Activated naive CD8-positive, alpha-beta T cell treated with anti-CD3 and anti-CD28 coated beads for 36 hours (primary cell): ENCODE measurements at places on chromosomes 13 and 19. TPM values are rescaled to one million over a fixed set of nuclear protein-coding genes. Genes with fewer than 3 reads are reported as not detected.
A peak's percentile ranks its signal among the peaks of the same experiment; 100 is the strongest.

The KASH5 gene
- 1.1 TPM for total RNA-seq

DNA sequence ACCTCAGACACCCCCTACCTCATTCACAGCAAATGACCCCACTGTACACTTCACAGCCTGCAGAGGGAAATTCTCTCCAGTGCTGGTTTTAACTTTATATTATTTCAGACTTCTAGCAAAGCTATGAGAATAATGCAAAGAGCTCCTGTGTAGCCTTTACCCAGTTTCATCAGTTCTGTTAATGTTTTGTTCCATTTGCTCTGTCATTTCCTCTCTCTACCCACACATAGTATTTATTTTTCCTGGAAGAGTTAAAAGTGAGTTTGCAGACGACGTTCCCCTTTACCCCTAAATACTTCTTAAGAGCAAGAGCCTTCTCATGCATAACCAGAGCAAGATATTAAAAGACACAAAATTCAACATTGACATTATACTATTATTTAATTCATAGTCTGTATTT is 49.9 kb upstream of the ADGRE1 start:
- peak overlapping the region; percentile 66 for H3K4me3 ChIP-seq
- peaks cover 47% of the 10 kb centered on the region for H3K36me3 ChIP-seq
- peak overlapping the region; percentile 94 for H3K27ac ChIP-seq
- peaks cover 22% of the 10 kb centered on the region for H3K4me1 ChIP-seq
- no peaks in the 10 kb centered on the region for H3K27me3 ChIP-seq

DNA sequence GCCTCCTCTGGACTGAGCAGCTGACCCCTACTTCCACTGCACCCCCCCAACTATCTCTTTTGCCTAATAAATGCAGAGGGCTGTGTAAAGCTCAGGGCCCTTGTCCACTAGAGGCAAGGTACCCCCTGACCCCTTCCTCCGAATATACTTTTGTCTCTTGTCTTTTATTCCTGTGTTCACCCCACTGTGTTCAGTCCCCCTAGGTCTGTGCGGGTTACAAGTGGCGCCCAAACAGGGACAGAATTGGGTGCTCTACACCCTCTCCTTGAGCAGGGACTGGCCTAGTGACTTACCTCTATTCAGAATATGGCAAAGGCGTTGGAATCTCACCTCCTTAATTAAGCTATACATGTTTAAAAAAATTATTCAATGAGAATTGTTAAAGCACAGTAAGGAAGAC is 15.0 kb downstream of the ZNF350 start:
- no peaks in the 10 kb centered on the region for H3K4me1 ChIP-seq
- peak; percentile 12 for DNase-seq
- H3K4me3 ChIP-seq: no peak overlapping the region
- no peaks in the 10 kb centered on the region for H3K27me3 ChIP-seq
- no peak overlapping the region for H3K27ac ChIP-seq

DNA sequence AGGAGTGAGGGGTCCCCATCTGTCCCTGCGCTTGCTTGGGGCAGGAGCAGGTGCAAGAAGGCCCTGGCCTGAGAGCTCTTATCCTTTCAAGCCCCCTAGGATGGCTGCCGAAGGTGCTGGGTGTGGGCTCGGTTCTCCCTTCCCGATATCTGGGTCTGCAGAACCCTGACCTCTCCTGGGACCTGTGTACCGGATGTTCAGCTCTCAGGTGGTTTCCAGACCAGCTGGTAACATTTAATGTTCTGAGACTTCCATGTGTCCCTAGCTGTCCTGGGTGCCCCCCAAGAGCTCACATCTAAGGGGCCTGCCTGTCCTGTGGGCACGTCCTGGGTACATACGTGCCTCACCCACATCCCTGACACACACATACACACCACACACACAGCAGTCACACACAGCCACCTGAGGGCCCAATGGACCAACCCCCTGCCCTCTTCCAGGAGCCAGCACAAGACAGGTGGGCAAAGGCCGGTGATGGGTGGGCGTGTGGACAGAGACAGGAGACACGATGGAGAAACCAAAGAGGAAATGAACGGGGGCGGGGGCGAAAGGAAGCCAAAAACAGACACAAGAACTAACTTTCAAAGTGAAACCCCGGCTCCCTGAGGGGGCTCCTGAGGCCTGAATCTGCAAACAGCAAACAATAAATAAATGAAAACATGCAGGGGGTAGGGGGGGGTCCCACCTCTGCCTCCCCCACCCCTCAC is 124.3 kb downstream of the PTPRS start:
- H3K4me3 ChIP-seq: no peak overlapping the region
- H3K36me3 ChIP-seq: peaks cover 2% of the 10 kb centered on the region

The ACER1 gene
- total RNA-seq: not detected

DNA sequence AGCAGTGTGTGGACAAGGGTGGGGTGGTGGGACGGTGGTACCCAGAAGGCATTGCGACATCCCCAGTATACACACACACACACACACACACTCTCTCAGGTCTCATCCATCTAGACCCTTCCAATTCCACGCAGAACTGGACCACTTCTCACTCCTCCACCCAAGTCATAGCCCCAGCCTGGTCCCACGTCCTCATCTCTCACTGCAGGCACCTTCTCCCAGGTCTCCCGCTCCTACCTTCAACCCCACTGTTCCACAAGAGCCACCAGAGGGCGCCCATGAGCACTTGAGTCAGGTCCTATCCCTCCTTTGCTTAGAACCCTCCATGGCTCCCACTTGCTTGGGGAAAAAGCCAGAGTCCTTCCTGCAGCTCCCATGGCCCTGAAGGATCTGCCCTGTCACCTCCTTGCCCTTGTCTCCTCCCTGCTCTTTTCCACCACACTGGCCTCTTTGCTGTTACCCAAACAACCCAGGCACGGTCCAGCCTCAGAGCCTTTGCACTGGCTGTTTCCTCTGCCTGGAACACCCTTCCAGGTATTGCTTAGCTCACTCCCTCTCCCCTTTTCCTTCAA is 62.6 kb downstream of the IER2 start:
- no peaks in the 10 kb centered on the region for H3K36me3 ChIP-seq
- no peak overlapping the region for H3K4me3 ChIP-seq
- H3K27ac ChIP-seq: no peak overlapping the region
- peaks cover 24% of the 10 kb centered on the region for H3K4me1 ChIP-seq

DNA sequence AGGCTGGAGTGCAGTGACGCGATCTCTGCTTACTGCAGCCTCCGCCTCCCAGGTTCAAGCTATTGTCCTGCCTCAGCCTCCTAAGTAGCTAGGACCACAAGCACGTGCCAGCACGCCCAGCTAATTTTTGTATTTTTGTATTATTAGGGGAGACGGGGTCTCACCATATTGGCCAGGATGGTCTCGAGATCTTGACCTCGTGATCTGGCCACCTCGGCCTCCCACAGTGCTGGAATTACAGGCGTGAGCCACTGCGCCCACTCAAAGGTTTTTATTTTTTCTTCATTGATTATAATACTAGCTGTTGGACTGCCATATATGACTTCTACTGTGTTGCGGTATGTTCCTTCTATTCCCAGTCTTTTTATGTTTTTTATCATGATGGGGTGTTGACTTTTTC is 569.7 kb upstream of the SLITRK6 start:
- DNase-seq: no peak
- no peak overlapping the region for H3K4me3 ChIP-seq
- no peaks in the 10 kb centered on the region for H3K36me3 ChIP-seq
- H3K27ac ChIP-seq: no peak overlapping the region
- H3K4me1 ChIP-seq: no peaks in the 10 kb centered on the region
- H3K27me3 ChIP-seq: no peaks in the 10 kb centered on the region

- H3K36me3 ChIP-seq: peaks cover 2% of the 10 kb centered on the region
- peaks cover 23% of the 10 kb centered on the region for H3K27me3 ChIP-seq
- no peak overlapping the region for H3K4me3 ChIP-seq
- no peak for DNase-seq
Observed at GRCh38 chr13:29411481-29411880, 184.0 kb downstream of the SLC7A1 start.

DNA sequence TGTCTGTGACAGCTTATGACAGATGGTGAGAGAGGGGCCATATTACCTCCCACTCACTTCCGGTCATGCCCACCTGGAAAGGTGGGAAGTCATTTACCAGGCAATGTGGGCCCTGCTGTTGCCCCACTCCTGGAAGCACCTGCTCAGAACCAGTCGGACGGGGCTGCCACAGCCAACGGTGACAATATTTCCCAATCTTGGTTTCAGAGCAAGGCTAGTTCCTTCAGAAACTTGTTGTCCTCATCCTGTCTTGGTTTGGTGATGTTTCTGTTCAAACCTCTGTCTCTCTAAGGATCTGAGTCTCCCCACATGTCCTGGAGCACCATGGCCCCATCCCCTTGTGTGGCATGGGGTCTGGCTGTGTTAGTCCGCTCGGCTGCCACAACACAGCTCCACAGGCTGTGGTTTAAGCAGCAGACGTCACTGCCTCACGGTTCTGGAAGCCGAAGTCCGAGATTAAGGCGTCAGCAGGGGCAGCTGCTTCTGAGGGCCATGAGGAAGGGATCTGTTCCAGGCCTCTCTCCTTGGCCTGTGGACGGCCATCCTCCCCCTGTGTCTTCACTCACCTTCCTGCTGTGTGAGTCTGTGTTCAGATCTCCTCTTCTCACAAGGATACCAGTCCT is 31.5 kb upstream of the SLC15A1 start:
- H3K4me3 ChIP-seq: no peak overlapping the region
- DNase-seq: no peak
- no peak overlapping the region for H3K27ac ChIP-seq
- peaks cover 19% of the 10 kb centered on the region for H3K27me3 ChIP-seq
- peaks cover 2% of the 10 kb centered on the region for H3K36me3 ChIP-seq

The ADAT3 gene
- 5.9 TPM for total RNA-seq

DNA sequence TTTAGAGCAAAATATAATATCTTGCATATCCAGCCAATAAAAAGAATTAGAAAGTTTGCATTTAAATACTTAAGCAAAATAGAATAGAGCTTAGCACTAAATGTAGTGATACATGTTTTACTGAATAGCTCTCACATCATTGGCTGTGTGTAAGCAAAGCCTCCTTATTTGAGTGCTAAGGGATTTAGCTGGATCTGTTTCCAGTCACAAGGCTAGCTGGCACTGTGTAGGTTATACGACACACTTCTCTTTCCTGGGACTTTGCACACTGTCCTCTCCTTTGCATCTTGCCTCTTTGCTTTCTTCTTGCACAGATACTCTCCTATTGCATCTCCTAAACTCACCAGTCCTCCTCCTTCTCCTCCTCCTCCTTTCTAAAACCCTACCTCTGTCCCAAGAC is 423.8 kb downstream of the KLF5 start:
- H3K4me3 ChIP-seq: no peak overlapping the region
- H3K27ac ChIP-seq: no peak overlapping the region
- H3K4me1 ChIP-seq: no peaks in the 10 kb centered on the region
- no peaks in the 10 kb centered on the region for H3K36me3 ChIP-seq
- H3K27me3 ChIP-seq: no peaks in the 10 kb centered on the region

- H3K4me3 ChIP-seq: peak overlapping the region; percentile 84
- no peaks in the 10 kb centered on the region for H3K27me3 ChIP-seq
- peak overlapping the region; percentile 93 for H3K27ac ChIP-seq
- DNase-seq: peak; percentile 67
- H3K4me1 ChIP-seq: peaks cover 51% of the 10 kb centered on the region
Observed at GRCh38 chr19:32691952-32692726, 518 bp downstream of the NUDT19 start.

- H3K27ac ChIP-seq: peak overlapping the region; percentile 81
- peaks cover 68% of the 10 kb centered on the region for H3K4me1 ChIP-seq
- no peaks in the 10 kb centered on the region for H3K27me3 ChIP-seq
- H3K4me3 ChIP-seq: peak overlapping the region; percentile 27
- DNase-seq: no peak
Observed at GRCh38 chr13:114119196-114119595, 13.2 kb downstream of the RASA3 start.

The CD320 gene
- total RNA-seq: 71.5 TPM

- no peak for DNase-seq
- H3K36me3 ChIP-seq: no peaks in the 10 kb centered on the region
- H3K27ac ChIP-seq: no peak overlapping the region
- peaks cover 3% of the 10 kb centered on the region for H3K27me3 ChIP-seq
- H3K4me1 ChIP-seq: no peaks in the 10 kb centered on the region
- H3K4me3 ChIP-seq: no peak overlapping the region
Observed at GRCh38 chr13:106466691-106467426, 68.6 kb downstream of the EFNB2 start.

- no peaks in the 10 kb centered on the region for H3K4me1 ChIP-seq
- H3K27ac ChIP-seq: no peak overlapping the region
- no peaks in the 10 kb centered on the region for H3K36me3 ChIP-seq
- no peak overlapping the region for H3K4me3 ChIP-seq
- H3K27me3 ChIP-seq: peaks cover 17% of the 10 kb centered on the region
- DNase-seq: peak; percentile 81
Observed at GRCh38 chr19:13588957-13589833, 82.9 kb upstream of the CACNA1A start.

GRCh38 chr13:49258089-49258796 is 10.5 kb downstream of the CDADC1 start:
- H3K4me1 ChIP-seq: peaks cover 43% of the 10 kb centered on the region
- peak overlapping the region; percentile 23 for H3K27ac ChIP-seq
- DNase-seq: no peak
- peak overlapping the region; percentile 66 for H3K4me3 ChIP-seq
- H3K36me3 ChIP-seq: peaks cover 50% of the 10 kb centered on the region
- no peaks in the 10 kb centered on the region for H3K27me3 ChIP-seq

GRCh38 chr13:73583331-73583730 is 524.5 kb downstream of the KLF5 start:
- no peak overlapping the region for H3K27ac ChIP-seq
- no peaks in the 10 kb centered on the region for H3K36me3 ChIP-seq
- H3K27me3 ChIP-seq: no peaks in the 10 kb centered on the region
- no peak for DNase-seq
- no peaks in the 10 kb centered on the region for H3K4me1 ChIP-seq
- no peak overlapping the region for H3K4me3 ChIP-seq

The PTPRH gene
- total RNA-seq: not detected

GRCh38 chr19:43804432-43804831 is 2.2 kb upstream of the LYPD5 start:
- DNase-seq: no peak
- no peak overlapping the region for H3K27ac ChIP-seq
- H3K36me3 ChIP-seq: no peaks in the 10 kb centered on the region
- H3K27me3 ChIP-seq: peaks cover 17% of the 10 kb centered on the region

The LRRC4B gene
- total RNA-seq: not detected

The SIGLEC7 gene
- total RNA-seq: not detected

The ADPRHL1 gene
- total RNA-seq: 0.44 TPM

The NDUFA13 gene
- 312 TPM for total RNA-seq

GRCh38 chr19:8571006-8571411 is 6.2 kb downstream of the MYO1F start:
- H3K27ac ChIP-seq: peak overlapping the region; percentile 72
- H3K27me3 ChIP-seq: no peaks in the 10 kb centered on the region
- H3K36me3 ChIP-seq: no peaks in the 10 kb centered on the region
- DNase-seq: peak; percentile 32
- peak overlapping the region; percentile 25 for H3K4me3 ChIP-seq

GRCh38 chr13:99384468-99384867 is 77.3 kb upstream of the GPR183 start:
- H3K4me3 ChIP-seq: peak overlapping the region; percentile 49
- H3K27ac ChIP-seq: peak overlapping the region; percentile 96
- DNase-seq: peak; percentile 57
- peaks cover 90% of the 10 kb centered on the region for H3K4me1 ChIP-seq
- peaks cover 46% of the 10 kb centered on the region for H3K36me3 ChIP-seq
- H3K27me3 ChIP-seq: no peaks in the 10 kb centered on the region

The CATSPERD gene
- total RNA-seq: not detected

- H3K27ac ChIP-seq: no peak overlapping the region
- H3K36me3 ChIP-seq: no peaks in the 10 kb centered on the region
- H3K27me3 ChIP-seq: peaks cover 7% of the 10 kb centered on the region
- no peak for DNase-seq
- no peaks in the 10 kb centered on the region for H3K4me1 ChIP-seq
- H3K4me3 ChIP-seq: no peak overlapping the region
Observed at GRCh38 chr13:38202740-38203139, 146.9 kb upstream of the UFM1 start.
